ENCODE measurements at places on chromosomes 7 and 10.

DNA sequence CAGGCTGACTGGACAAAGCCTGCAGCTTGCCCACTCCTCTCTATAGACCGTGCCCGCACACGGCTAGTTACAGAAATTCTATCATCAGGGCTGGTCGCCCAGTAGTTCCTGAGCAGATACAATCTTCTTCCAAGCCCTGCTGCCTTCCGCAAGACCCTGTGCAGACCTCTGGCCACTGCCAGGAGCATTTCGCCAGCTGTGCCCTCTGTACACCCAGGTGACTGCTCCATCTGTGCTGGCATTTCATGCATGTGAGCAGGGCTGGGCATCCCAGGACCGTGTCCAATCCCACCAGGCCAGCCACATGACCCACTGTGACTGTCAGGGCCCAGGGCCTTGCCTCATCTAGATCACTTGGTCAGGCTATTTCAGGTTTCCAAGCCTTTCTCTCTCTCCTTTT, 36.9 kb downstream of the HSPA12A start:
- DNase-seq = no peak

DNA sequence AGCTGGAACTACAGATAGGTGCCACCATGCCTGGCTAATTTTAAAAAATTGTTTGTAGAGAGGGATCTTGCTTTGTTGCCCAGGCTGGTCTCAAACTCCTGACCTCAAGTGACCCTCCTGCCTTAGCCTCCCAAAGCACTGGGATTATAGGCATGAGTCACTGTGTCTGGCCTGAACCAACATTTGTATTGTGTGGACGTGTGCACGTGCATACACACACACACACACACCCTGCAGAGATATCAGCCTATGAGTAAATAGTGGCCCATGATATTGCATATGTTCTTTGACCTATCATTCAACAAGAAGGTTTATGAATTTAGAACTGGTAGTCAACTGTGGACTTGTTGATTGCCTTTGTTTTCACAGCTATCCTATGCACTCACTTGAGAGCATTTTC, 161.6 kb downstream of the BAMBI start:
- no peak for DNase-seq

DNA sequence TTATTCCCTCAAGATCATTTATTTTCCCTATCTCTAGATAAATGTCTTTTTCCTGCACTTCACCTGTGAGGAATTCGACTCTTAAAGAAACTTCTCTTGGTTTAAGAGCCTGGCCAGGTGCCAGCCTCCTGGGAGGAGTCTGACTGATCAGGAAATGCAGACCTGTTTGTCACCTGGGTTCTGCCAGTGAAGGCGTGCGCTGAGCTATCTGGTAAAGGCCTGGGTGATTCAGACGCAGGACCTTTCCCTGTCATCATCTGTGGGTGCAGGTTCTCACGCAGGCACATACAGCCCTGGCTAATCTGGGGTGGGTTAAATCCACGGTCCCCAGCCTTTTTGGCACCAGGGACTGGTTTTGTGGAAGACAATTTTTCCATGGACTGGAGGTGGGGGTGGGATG, 65.3 kb upstream of the AQP1 start:
- no peak for DNase-seq

GRCh38 chr10:111123883-111124282, 47.1 kb downstream of the ADRA2A start:
- DNase-seq = no peak

DNA sequence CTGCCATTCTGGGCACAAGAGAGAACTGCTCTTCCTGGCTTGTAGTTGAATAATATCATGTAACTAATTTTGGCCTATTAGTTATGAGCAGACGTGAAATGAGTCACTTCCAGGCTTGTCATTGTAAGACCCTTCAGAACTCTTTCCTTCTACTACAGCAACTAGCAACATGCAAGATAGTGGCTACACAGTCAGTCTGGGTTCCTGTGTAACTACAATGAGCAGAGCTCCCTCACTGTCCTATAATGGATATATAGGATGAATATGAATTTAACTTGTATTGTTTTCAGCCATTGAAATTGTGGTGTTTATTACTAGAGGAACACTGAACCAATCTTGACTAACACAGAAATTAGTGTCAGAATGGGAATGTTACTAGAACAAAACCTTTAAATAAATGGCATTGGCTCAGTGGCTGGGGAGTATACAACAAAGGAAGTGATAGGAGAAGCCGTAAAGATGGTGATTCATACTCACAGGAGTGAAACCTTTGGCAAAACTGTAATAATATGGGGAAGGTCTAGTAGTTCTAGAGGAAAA, 2.9 kb upstream of the MTPN start:
- DNase-seq = no peak

DNA sequence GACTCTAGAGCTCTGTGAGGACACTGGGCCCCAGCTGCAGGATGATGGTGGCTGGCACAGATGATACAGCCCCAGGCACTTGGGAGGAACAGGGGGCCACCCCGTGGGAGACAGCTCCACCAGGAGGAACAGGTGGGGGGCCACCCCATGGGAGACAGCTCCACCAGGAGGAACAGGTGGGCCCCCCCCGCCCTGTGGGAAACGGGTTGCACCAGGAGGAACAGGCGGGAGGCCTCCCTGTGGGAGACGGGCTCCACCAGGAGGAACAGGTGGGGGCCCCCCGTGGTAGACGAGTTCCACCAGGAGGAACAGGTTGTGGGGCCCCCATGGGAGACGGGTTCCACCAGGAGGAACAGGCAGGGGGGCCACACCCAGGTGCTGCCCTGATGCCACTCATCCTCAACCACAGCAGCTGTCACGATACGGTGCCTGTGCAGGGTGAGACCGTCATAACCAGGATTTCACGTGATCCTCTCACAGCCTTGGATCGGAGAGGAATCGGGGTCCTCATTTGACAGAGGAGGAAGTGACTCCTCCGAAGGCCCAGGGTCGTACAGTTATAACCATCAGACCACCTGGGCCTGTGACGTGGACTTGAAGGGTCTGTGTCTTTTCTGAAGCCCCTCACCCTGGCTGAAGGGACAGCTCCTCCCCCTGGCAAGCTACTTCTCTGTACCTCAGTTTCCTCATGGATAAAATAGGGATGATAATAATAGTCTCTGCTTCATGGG, 49.2 kb upstream of the NANOS1 start:
- DNase-seq = no peak

GRCh38 chr10:78937800-78938694, 130.7 kb upstream of the ZMIZ1 start:
- no peak for DNase-seq

DNA sequence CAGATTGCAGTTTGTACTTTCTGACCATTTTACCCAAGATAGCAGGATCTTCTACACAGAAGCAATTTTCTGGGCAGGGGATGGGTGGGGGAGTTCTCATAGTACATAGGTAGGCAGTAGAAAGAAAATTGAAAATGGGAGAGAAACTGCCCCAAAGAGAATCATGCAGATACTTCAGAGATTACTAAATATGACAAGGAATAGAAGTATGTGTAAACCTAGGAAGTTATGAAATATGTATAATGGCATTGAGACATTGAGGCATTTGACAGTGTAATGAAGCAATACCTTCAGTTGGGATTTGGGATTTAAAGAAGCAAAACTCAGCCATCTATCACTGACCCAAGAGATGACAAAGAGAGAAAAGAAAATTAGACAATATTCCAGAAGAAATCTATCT, 233.0 kb downstream of the PTN start:
- DNase-seq = peak; percentile 29

- DNase-seq = peak; percentile 49
Measured at GRCh38 chr10:117619707-117620405, 77.3 kb downstream of the EMX2 start.

DNA sequence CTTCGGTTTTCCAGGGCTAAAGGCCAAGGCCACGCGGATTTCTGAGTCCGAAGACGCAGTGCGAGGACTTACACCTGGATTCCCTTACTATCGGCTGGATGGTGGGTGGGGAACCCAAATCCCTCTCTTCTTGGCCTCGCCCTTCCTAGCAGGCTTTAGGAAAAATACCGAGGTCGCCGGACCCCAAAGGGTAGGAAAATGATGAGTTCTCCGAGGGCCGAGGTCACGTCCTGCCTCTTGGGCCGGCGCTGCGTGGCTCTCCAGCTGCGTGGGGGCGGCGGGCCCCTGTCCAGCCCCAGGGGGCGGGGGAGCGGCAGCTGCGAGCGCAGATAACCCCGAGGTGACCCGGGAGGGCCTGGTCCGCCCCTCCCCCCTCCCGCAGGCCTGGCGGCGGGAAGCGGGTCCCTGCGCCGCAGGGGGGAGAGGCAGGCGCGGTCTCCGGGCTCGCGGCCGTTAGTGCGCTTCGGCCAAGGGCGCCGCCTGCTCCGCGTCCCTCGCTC, 805 bp upstream of the HMX3 start:
- DNase-seq = no peak

DNA sequence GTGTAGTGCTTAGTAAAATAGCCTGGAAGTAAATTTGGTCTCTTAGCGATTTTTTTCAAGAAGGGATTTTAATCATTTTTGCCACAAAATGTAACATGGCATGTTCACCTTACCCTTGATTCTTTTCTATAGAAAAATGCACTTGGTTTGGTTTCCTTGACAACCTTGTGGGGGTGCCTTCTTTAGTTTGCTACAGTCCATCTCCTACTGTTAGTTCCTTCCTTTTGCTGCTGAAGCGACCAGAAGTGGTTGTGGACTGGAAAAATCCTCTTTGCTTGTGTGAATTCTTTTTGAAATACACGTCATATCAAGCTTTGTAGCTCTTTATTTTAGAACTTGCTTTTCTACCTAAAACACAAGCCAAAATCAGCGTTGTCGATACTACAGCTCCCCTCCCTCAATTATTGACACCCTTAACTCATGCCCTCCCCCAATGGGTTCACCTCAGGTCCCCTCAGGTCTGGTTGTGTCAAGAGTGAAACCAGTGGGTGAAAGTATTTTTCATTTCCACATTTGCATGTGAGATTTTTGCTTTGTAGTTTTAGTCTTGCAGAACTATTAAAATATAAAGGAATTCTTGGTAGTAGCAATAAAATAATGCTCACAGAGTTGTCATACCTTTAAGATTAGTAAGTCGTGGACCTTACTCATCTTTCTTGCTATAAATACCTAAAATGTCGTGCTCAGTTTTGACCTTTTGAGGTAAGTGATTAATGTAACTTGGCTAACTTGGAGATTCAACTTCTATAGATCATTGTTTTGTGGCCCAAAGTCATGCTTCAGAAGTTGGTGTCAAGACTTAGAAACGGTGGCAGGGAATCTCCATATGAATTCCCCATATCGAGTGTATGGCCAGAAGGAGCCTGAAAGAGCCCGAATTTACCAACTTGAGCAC, 1.5 kb downstream of the ACTR3B start:
- peak; percentile 51 for DNase-seq

GRCh38 chr10:36281831-36282331, 639.8 kb upstream of the FZD8 start:
- peak; percentile 54 for DNase-seq

DNA sequence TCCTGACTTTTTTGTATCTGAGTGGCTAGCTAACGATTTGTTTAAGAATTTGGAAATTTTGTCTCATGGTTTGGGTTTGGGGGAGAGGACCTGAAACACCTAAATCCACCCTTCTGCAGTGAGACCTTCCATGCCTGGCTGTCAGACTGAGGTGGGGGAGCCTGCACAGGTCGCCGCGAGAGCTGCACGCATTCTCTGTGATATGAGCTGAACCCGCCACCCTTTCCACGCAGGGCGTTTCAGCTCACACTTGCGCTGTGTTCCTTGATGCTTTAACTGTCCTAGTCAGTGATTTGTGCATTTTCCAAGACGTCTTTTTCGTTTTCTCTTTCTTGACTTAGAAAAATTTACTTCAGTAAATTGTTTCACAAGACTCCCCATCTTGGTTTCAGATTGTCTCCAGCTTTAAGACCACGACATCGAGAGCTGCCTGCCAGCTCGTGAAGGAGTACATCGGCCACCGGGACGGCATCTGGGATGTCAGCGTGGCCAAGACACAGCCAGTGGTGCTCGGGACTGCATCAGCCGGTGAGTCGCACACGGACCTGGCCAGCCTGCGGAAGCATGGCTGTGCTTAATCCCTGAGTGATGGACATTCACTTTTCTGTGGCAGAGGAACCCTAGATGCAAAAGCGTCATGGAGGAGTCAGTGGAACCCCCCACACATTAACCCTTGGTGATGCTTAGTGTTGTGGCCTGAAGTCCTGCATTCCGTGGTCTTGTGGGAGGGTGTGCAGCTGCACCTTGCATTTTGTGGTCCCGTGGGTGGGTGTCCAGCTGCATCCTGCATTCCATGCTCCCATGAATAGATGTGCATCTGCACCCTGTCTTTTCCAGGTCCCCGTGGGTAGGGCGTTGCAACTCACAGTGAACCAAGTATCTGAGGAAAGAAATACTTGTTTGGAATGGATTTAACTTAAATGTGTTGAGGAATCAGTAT, 28.1 kb downstream of the WDR37 start:
- no peak for DNase-seq

GRCh38 chr7:46139079-46139478, 218.0 kb upstream of the IGFBP3 start:
- DNase-seq = peak; percentile 91

DNA sequence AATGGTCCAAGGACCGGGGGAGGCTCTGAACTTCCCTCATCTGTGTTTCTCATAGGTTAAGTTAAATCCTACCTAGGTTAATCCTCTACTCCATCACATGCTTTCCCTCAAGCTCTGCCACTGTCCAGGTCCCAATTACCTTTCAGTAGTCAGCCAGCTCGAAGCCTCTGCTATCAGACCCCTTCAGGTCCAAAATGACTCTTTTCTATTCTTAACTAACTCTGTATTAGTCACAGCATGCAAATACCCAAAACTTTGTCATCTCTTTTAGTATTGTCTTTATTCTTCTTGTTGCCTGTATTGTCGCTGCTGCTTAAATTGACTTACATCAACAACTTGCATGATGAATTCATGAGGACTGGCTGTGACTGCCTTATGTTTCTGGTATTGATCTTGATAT, 15.3 kb downstream of the PPP1R17 start:
- no peak for DNase-seq

DNA sequence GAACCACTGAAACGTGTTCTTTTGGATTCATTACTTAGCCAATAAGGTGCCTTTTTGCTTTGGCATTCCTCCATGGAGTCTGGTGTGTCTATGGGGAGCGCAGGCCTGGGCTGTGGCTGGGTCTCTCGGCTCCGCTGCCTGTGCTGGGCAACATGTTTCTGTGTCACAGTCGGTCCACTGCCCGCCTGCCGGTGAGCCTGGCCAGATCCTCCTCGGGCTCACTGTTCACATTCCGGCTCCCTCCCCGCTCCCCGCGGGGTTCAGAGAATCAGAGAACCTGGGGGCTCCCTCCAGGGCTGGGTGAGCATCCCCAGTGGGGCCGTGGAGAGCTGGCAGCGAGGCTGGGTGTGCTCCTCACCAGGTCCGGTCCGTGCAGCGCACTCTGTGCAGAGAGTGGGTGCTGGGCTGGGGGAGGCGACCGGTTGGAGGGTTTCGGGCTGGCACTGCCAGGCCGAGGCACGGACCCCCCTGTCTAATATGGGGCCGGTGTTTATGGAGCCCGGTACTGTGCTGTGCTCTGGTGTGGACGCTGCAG, 70.4 kb downstream of the INPP5A start:
- DNase-seq = no peak

DNA sequence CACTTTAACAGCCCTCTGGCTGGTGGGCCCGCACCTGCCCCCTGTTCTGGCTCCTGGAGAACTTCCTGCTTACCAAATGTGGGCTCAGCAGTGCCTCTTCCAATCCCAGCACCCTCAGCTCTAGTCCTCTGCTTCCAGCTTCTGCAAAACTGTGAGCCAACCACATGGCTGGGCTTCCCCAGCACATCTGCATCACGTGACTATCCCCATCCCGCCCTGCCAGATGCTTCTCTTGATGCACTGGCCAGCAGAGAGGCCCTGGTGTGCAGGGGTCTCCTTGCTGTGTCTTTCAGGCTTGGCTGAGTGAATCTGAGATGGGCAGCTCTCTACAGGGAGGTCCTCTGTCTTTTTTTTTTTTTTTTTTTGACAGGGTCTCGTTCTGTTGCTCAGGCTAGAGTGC, 43.8 kb upstream of the DMBT1 start:
- DNase-seq = no peak

- no peak for DNase-seq
Measured at GRCh38 chr7:125279961-125280360, 350.3 kb upstream of the POT1 start.
